ENCODE measurements at places on chromosomes 5 and 9. TPM values are rescaled to one million over a fixed set of nuclear protein-coding genes. Genes with fewer than 3 reads are reported as not detected.

Gene IL5
- total RNA-seq: not detected

Gene LAMC3
- total RNA-seq: 0.99 TPM

Gene SMIM33
- 0.54 TPM for total RNA-seq

Gene DMGDH
- 1.2 TPM for total RNA-seq

Gene ATP10B
- not detected for total RNA-seq

Gene SH3RF2
- 4.5 TPM for total RNA-seq

Gene CRB2
- not detected for total RNA-seq

Gene DOK3
- 1.5 TPM for total RNA-seq

Gene SSBP2
- 17.6 TPM for total RNA-seq

Gene C1QTNF2
- not detected for total RNA-seq

Gene MARCOL
- total RNA-seq: not detected
